Chondrocyte (in vitro differentiated cells): ENCODE measurements at places on chromosomes 1 and 21. TPM values are rescaled to one million over a fixed set of nuclear protein-coding genes. Genes with fewer than 3 reads are reported as not detected.

The PCP4 gene
- not detected in 3 replicates for total RNA-seq

The SYNC gene
- 66.8 to 72.5 TPM (median 71.8 TPM) in 3 replicates for total RNA-seq

The UCHL5 gene
- total RNA-seq, result 21.3 to 32.4 TPM (median 23.8 TPM) in 3 replicates

The CHD5 gene
- total RNA-seq, result 0.23 to 1.0 TPM (median 0.42 TPM) in 3 replicates

The TCHH gene
- not detected in 3 replicates for total RNA-seq

The PLPPR4 gene
- 0.77 to 1.5 TPM (median 0.92 TPM) in 3 replicates for total RNA-seq

The MTF2 gene
- total RNA-seq, result 17.7 to 22.4 TPM (median 20.0 TPM) in 3 replicates

The CNIH4 gene
- total RNA-seq, result 45.4 to 55.8 TPM (median 52.7 TPM) in 3 replicates

The OR2T29 gene
- total RNA-seq, result not detected in 3 replicates

The FCRL6 gene
- not detected in 3 replicates for total RNA-seq
